ENCODE measurements at places on chromosomes 12 and 14. TPM values are rescaled to one million over a fixed set of nuclear protein-coding genes. Genes with fewer than 3 reads are reported as not detected.

DNA sequence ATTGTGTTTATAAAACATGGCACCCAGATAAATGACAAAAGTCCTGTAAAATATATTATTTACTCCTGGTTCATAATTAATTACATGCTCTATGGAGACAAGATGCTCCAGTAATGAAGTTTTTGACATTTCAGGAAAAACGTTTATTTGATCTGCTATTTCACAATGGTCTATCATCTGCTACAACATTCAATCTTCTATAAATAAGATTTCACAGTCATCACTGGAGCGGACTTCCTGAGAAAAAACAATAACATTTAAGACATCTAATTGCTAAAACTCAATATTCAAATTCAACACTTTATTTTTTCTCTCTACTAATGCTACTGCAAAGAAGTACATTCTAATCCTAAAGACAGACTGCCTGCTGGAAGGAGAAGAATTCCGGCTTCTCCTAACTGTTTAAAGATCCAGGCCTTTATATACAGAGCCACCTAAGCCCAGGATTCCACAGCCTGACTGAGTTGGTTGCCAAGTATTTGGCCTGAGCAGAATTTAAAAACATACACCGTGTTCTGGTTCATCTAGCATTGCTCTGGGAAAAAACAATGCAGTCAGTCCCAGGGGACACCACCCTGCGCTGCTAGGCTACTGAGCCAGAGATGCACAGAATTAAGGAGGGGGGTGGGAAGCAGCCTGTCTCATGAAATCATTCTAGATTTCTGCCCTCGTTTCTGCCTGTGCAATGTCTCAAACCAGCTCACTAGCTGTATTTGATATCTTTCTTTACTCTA, 58.0 kb downstream of the TMTC1 start:
- no peak for DNase-seq

- no peak for DNase-seq
These were observed 60.3 kb upstream of the BCL2L14 start for GRCh38 chr12:12010277-12011039.

DNA sequence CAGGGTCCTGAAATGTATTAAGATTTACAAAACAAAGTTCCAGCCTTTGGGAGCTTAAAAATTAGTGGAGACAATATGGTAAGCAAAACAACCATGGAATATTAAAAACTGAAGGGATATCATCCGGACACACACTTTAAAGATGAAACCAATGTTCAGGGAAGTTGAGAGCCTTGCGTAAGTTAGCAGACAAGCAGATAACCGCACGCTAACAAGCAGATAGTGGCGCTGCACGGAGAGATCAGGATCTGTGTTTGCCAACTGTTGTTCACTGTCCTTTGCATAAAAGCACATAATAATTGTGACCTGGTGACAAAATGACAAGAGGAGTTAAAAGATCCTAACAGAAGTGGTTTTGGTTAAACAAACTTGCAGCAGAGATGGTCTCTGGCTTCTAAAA, 14.3 kb upstream of the TMEM229B start:
- no peak for DNase-seq

Gene HCFC2
- total RNA-seq, result 26.2 TPM

DNA sequence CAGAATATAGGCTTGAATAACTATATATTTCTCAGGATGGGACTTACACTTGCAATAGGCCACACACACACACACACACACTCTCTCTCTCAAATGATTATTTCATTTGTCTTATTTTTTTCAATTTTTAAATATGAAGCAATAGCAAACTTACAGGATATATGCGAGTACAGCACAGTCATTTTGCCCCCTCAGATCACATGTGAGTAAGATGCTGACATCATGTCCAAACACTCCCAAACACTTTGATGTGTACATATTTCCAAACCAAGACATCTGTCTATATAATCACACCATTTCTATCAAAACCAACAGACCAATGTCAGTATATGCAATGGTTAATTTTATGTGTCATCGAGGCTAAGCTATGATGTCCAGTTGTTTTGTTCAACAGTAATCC, 1535.9 kb upstream of the FLRT2 start:
- no peak for DNase-seq

Gene KCNMB4
- 0.98 TPM for total RNA-seq

Gene NFE2
- 0.15 TPM for total RNA-seq

Gene DTX1
- total RNA-seq, result 20.0 TPM

DNA sequence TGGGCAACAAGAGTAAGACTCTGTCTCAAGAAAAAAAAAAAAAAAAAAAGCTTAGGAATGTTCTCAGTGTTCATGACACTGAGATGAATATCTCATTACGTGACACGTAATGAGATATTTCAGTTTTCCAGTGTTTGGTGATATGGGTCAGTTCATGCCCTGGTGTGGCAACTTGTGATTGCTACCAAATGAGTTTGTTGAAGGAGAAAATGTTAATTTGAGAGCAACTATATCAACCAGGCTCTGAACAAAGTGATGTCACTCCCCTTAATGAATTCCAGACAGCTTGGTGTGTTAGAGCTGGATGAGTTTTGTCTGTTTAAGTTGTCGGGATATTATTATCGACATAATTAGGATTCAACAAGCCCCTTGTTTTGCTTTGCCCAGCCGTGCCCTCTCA, 211.7 kb downstream of the DPF3 start:
- DNase-seq, result no peak

DNA sequence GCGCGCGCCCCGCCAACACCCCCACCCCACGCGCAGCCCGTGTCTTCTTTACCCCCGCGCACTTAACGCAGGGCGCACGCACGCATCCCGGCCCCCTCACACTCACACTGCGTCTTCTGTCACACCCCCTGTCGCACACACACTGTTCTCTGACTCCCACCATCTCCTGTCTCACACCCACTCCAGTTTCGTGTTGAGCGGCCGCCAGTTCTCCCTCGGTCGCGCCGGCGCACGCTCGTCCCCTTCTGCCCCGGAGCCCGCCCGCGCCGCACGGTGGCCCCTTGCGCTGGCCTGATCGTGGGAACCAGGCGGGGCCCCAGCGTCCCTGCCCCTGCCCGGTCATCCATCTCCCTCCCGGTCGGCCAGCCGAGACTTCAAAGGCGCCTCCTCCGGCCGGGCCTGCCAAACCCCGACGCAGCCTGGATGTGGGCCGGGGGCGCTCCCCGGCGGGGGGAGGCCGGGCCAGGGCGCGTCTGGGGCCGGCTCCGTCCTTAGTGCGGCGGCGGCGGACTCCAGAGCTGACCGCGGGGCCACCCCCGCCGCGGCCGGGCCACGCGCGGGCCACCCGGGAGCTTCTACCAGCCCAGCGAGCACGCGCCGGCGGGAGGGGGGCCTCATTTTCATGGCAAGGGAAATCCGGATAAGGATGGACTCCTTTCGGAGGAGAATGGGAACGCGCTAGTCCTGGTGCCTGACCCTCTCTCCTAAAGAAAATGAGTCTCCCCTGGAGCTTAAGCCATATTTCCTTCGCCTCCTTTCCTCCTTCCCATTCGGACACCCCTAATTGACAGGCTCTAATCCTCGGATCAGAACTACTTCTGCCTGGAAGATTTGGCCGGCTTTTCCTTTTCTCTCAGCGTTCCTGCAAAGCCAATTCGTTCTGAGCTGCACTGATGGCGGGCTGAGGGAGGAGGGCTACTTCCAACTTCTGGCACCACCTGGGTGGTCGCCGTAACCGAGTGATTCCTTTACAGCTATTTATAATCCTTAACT, 82.0 kb upstream of the HMGA2 start:
- no peak for DNase-seq
